ENCODE measurements at places on chromosomes 1 and 21.

DNA sequence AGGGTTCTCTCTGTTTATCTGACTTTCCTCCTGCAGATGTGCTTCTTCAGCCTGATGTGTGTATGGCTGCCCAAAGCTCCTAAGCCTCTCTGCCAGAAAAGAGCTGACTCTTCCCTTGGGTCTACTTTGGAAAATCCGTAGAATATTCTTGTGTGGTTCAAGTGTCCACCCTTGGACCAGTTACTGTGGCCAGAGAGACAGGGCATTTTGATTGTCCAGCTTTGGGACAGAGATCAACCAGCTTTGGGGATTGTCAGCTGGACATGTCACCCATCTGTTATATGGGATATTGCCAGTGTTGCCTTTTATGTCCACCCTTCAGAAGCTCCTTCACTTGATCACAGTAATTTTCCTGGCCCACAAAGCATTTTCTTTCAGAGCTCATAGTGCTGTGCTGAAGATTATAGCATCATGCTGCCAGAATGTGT, 126.2 kb upstream of the L1TD1 start:
- no peaks in the 10 kb centered on the region for H3K4me1 ChIP-seq
- DNase-seq = no peak
- no peak overlapping the region for H3K4me3 ChIP-seq
- H3K27me3 ChIP-seq = no peaks in the 10 kb centered on the region
- no peaks in the 10 kb centered on the region for H3K36me3 ChIP-seq
- no peak overlapping the region for H3K27ac ChIP-seq

GRCh38 chr1:198462365-198463019, 78.0 kb downstream of the ATP6V1G3 start:
- peaks cover 3% of the 10 kb centered on the region for H3K4me1 ChIP-seq
- H3K27ac ChIP-seq = no peak overlapping the region
- DNase-seq = no peak
- H3K4me3 ChIP-seq = no peak overlapping the region

GRCh38 chr1:164263540-164263939, 295.4 kb upstream of the PBX1 start:
- no peak for DNase-seq
- no peaks in the 10 kb centered on the region for H3K27me3 ChIP-seq
- H3K4me3 ChIP-seq = no peak overlapping the region
- H3K36me3 ChIP-seq = no peaks in the 10 kb centered on the region

DNA sequence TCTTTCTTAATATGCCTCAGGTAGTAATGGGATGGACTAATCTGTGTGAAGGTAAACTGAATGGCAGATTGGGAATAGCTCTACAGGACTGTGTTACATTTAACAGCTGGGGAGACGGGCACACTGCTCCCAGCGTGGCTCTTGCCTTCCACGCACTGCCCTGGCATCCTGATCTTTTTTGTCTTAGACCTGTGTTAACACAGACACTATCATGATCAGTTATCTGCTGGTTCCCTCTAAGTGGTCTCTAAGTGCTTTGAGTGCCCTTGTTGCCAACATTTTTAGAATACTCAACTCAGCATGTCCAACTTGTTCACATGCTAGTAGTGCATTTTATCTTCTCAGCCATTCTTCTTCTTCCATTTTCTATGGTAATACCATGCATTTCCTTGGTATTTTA, 208.1 kb downstream of the RYR2 start:
- no peak overlapping the region for H3K27ac ChIP-seq
- H3K4me3 ChIP-seq = no peak overlapping the region
- no peaks in the 10 kb centered on the region for H3K36me3 ChIP-seq
- no peaks in the 10 kb centered on the region for H3K4me1 ChIP-seq
- DNase-seq = no peak

DNA sequence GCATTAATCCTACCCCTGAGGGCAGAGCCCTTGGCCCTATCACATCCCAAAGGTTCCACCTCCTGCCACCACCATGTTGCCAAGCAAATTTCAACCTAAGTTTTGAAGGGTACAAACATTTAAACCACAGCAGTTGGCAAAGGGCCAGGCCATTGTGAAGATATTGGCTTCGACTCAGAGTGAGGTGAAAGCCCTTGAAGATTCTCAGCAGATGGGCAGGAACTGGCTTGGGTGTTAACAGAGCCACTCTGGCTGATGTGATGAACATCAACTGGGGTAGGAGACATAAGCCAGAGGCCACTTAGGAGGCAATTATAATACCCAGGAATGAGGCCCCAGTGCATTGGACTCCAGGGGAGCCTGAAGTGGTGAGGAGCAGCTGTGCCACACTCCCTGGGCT, 207.7 kb upstream of the KAZN start:
- DNase-seq = no peak
- no peak overlapping the region for H3K27ac ChIP-seq
- no peaks in the 10 kb centered on the region for H3K36me3 ChIP-seq
- no peaks in the 10 kb centered on the region for H3K4me1 ChIP-seq
- H3K4me3 ChIP-seq = no peak overlapping the region

- no peaks in the 10 kb centered on the region for H3K27me3 ChIP-seq
- no peak overlapping the region for H3K27ac ChIP-seq
- DNase-seq = no peak
Measured at GRCh38 chr1:157844089-157844830, 2.7 kb upstream of the CD5L start.

- no peak within 1 kb of the TSS for H3K27ac ChIP-seq
- DNase-seq = no peak
- peaks cover 35% of the 10 kb centered on the region for H3K27me3 ChIP-seq
- H3K36me3 ChIP-seq = no peaks in the 10 kb centered on the region
- H3K4me1 ChIP-seq = peaks cover 9% of the 10 kb centered on the region
- H3K4me3 ChIP-seq = peak within 1 kb of the TSS; percentile 57
Measured at GRCh38 chr1:245154429-245155271, at the start of gene KIF26B. KIF26B (plus strand) TSS chr1:245154985; CDS start chr1:245155425, 440 bp downstream.

- H3K27me3 ChIP-seq = peaks cover 2% of the 10 kb centered on the region
- no peak overlapping the region for H3K4me3 ChIP-seq
- no peaks in the 10 kb centered on the region for H3K4me1 ChIP-seq
- no peaks in the 10 kb centered on the region for H3K36me3 ChIP-seq
- no peak for DNase-seq
- H3K27ac ChIP-seq = no peak overlapping the region
Measured at GRCh38 chr1:154862907-154863306, 7.2 kb downstream of the KCNN3 start.

GRCh38 chr1:42479621-42480020, 16.5 kb downstream of the CCDC30 start:
- no peaks in the 10 kb centered on the region for H3K4me1 ChIP-seq
- no peaks in the 10 kb centered on the region for H3K27me3 ChIP-seq
- H3K36me3 ChIP-seq = no peaks in the 10 kb centered on the region
- no peak for DNase-seq
- H3K4me3 ChIP-seq = no peak overlapping the region
- H3K27ac ChIP-seq = no peak overlapping the region

DNA sequence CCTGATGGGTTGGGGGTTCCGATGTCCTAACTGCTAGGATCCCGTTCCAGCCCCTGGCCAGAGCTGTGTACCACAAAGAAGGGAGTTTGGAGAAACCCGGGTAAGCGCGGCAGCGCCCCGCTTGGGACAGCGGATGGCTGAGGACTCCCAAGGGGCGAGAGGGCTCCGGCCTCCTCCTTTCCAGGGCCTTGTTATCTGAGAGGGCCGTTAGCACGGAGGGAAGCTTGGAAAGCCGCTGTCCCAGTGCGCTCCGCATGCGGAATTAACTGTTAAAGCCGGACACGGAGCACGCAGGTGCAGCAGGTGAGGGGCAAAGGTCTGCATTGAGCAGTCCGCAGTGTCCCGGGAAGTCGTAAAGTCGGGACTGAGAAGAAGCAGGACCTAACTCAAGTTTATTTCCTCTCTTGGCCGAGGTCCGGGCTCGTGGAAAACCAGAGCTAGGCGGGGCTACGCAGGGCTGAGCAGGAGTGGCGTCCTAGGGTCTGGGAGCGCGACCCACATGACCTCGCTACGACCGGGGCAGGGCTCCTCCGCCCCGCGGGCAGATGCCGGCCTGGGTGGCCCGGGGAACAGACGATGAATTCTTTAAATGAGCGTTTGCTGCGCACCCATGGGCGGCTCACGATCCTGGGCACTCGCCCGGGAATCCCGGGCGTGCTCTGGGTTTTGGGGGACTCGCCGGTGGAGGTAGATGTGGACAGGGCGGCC, 4.5 kb downstream of the LHX4 start:
- H3K36me3 ChIP-seq = no peaks in the 10 kb centered on the region
- H3K27ac ChIP-seq = no peak overlapping the region
- peaks cover 31% of the 10 kb centered on the region for H3K27me3 ChIP-seq
- DNase-seq = no peak

- no peak overlapping the region for H3K4me3 ChIP-seq
- H3K36me3 ChIP-seq = no peaks in the 10 kb centered on the region
- H3K27ac ChIP-seq = no peak overlapping the region
Measured at GRCh38 chr1:198633675-198634121, 5.1 kb upstream of the PTPRC start.

DNA sequence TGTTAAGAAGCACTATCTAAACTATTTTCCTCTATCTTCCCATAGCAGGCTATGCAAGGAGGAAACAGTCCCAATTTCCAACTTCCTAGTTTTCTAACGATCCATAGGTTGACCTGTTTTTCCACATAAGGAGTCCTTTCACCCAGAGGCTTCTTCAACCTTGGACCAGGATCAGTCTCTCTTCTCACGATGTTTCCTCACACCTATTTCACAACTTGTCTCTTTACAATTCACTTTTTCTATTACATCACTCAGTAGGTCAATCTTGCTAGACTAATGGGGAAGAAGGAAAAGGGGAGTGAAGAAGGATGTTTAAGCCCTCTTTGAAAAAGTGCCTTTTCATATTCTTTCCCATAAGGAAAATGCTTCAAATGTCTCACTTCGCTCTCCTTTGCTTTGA, 15.9 kb downstream of the PALMD start:
- no peaks in the 10 kb centered on the region for H3K4me1 ChIP-seq
- H3K4me3 ChIP-seq = no peak overlapping the region
- no peaks in the 10 kb centered on the region for H3K27me3 ChIP-seq

GRCh38 chr1:157047062-157047410, 1.5 kb upstream of the ARHGEF11 start:
- H3K27ac ChIP-seq = no peak overlapping the region
- H3K27me3 ChIP-seq = no peaks in the 10 kb centered on the region
- peaks cover 17% of the 10 kb centered on the region for H3K4me1 ChIP-seq
- no peak for DNase-seq
- H3K36me3 ChIP-seq = peaks cover 4% of the 10 kb centered on the region

DNA sequence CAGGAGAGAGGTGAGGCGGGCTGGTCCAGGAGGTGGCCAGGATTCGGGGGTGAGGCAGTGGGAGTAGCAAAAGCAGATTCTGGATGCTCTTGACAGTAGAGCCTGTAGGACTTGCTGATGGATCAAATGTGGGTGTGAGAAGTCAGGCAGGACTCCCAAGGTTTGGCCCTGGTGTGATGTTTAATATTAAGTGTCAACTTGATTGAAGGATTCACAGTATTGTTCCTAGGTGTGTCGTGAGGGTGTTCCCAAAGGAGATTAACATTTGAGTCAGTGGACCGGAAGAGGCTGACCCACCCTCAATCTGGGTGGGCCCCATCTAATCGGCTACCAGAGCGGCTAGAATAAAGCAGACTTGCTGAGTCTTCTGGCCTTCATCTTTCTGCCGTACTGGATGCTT, 6.8 kb upstream of the RAB4A start:
- no peaks in the 10 kb centered on the region for H3K27me3 ChIP-seq
- no peak overlapping the region for H3K4me3 ChIP-seq
- no peaks in the 10 kb centered on the region for H3K36me3 ChIP-seq
- no peaks in the 10 kb centered on the region for H3K4me1 ChIP-seq
- H3K27ac ChIP-seq = no peak overlapping the region

DNA sequence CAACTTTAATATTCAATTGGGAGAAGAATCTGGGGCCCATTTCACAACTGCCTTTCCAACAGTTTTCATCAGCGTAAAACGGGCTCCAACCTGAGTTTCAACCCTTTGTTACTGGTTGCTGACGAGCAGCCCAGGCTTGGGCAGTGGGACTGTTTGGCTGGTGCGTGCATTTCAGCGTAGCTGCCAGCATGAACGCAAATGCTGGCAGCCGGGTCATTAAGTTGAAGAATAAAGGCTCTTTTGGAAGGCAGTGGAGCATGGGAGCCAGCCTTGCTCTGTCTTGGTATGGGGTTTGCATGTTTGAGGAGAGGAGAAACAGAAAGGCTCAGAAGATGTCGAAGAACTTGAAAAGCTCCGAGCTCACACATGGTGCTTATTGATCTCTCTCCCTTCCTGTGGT, 40.7 kb downstream of the WDR3 start:
- H3K4me3 ChIP-seq = no peak overlapping the region
- no peak for DNase-seq
- no peaks in the 10 kb centered on the region for H3K36me3 ChIP-seq
- no peaks in the 10 kb centered on the region for H3K4me1 ChIP-seq

DNA sequence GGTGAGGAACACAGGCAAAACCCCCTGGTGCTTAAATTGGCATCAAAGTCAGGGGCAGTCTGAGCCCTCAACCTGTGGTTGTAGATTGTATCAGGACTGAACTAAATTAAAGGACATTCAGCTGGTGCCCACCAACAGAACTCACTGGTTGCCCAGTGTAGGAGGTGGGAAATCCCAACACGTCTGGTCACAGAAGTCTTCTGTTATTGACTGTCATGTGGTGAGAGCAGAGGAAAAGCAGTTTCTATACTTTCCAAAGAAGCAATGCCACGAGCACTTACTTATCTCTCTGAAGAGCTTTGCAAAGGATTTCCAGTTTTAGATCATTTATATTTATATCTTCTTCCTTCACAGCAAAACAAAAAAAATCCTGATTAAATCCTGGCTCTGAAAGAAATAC, 15.0 kb upstream of the ACTA1 start:
- no peaks in the 10 kb centered on the region for H3K36me3 ChIP-seq
- DNase-seq = no peak
- no peak overlapping the region for H3K4me3 ChIP-seq
- no peaks in the 10 kb centered on the region for H3K27me3 ChIP-seq
- no peak overlapping the region for H3K27ac ChIP-seq
- H3K4me1 ChIP-seq = no peaks in the 10 kb centered on the region

DNA sequence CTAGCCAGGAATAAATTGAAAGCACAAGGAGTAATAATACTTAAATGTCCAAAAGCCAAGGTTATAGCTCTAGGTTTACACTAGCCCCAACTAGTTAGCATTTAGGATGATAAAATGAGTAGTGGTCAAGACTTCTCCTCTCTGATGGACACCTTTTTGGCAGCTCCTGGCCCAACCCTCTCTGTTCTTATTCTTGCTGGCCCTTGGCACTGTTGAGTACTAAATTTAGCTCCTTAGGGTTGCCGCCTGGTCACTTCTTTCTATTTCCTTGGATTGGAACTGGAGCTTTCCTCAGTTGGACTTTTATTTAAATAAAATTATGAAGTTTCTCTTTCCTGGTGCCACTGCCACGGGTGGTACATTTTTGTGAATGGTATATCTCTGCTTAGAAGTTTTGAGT, 28.3 kb downstream of the ARID1A start:
- H3K27ac ChIP-seq = no peak overlapping the region
- H3K4me1 ChIP-seq = peaks cover 65% of the 10 kb centered on the region
- no peaks in the 10 kb centered on the region for H3K27me3 ChIP-seq
- no peaks in the 10 kb centered on the region for H3K36me3 ChIP-seq
- no peak overlapping the region for H3K4me3 ChIP-seq

DNA sequence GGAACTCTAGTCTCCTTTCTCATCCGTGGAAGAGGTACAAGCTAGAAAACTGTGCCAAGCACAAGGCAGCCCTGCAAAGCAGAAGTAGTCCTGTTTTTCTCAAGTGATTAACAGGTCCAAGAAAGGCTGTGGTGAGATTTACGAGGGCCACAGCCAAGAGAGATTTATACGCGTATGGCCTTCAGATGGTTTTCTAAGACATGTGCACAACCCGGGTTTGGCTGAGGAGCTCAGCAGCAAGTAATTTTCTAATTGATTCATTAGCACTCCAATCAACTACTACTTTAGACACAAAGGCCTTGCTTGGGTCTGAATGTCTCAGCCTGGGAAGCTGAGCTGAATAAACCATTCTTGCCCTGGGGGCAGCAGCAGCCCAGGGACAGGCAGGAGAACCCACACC, 55.8 kb downstream of the SSBP3 start:
- no peak overlapping the region for H3K27ac ChIP-seq
- no peak for DNase-seq
- H3K36me3 ChIP-seq = no peaks in the 10 kb centered on the region
- no peaks in the 10 kb centered on the region for H3K4me1 ChIP-seq
